ENCODE measurements at places on chromosomes 12 and 14.

DNA sequence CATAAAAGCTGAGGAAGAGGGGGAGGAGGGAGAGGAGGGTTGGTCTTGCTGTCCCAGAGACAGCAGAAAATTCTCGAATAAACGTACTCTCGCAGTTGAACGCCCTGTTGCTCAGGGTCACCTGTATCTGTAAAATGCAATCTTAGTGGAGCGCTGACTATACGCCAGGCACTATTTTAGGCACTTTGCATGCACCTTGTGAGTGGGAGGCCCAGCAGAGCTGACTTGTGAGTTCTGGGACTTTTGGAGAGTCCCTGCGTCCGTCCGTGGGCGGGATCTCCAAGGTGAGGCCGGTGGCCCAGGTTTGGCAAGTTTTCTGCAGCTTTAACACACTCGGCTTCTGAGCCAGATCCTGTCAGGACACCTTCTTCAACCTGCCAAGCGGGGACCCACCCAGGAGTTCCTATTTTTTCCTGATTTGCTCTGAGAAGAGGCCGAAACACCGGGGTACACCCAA, 32.5 kb upstream of the PLEKHG6 start:
- DNase-seq = peak; percentile 10

DNA sequence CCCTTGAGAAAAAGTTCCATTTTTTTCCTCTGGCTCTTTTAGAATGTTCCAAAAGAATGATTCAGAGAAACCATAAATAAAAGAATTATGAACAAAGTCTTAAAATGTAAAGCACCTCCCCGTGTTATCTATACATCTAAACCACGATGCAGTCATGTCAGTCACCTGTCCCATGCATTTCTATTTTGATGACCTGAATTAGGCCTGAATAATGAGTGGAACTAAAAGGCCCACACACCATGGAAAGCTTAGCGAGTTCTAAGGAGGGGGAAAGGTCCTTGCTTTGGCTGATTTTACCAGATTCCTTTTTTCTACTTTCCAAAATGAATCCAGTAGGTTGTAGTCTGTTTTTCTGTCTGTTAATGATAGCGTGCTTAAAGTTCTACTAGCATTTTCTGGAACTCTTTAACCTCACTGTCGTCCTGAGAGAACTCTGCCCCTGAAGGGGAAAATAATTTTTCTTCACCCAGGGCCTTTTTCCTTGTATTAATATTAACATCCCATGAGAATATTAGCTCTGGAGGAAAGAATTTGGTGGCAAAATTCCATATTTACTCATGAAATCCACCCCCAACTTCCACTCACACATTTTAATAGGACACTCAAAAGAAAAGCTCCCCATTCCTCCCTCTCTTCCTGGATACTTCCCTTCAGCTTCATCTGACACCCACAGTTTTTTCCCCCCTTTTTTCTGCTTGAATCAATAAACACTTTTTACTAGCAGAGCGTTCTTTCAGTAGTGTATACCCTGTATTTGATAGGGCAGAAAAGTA, 266.3 kb upstream of the DIO2 start:
- DNase-seq = no peak

- DNase-seq = no peak
These were observed 45.7 kb downstream of the TMEM132C start for GRCh38 chr12:128312661-128313060.

- peak; percentile 22 for DNase-seq
These were observed 1134.6 kb downstream of the BCL11B start for GRCh38 chr14:98137131-98138025.

GRCh38 chr14:62592877-62593276, 452.4 kb downstream of the KCNH5 start:
- no peak for DNase-seq

DNA sequence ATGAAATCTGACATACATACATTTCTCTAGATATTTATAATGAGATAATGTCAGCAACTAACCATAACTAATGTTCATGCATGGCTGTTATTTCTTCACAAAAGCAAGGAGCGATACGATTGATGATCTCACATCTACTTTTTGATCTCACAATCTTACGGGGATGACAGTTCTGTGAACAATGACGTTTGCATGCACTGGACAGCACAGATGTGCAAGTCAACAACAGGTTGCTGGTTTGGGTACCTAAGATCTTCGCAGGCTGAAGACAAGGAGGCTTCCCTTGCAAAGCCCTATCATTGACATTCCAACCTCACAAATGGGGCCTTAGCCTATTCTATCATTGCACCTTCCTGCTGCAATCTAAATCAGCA, 53.6 kb downstream of the C12orf42 start:
- peak; percentile 6 for DNase-seq
